Neuronal stem cell (in vitro differentiated cells): ENCODE measurements at places on chromosomes 2 and 18.

DNA sequence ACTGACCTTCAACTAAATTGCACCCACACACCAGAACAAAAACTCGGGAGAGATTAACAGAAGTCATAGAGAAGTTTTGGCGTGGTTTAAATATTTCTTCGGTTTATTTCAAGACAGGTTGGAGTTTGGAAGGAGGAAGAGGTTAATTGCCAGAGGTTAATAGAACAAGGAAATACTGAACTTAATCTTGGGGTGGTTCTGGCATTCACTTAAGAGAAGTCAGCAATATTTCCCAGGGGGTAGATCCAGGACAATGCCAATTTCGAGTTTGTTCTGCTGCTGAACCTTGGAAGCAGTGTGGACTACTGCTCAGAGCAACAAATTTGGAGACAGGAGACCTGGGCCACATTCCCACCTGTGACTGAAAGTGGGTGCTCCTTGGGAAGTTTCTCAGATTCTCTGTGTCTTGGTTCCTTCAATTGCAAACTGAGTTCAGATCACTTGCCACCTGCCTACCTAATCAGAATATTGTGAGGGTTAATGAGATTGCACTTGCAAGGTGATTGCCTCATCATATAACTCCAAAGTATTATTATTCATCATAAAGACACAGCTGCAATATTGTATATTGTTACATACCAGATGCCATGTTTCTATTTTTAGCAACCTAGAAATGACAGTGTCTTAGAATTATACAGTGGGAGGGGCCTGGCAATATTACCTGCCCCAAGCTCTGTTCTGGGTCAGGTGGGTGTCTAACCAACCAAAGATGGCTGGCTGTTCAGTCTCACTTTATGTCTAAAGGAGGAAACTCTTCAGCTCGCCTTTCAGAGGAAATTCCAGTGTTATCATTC lies 217.4 kb downstream of the CDCA7 start:
- DNase-seq, result no peak

DNA sequence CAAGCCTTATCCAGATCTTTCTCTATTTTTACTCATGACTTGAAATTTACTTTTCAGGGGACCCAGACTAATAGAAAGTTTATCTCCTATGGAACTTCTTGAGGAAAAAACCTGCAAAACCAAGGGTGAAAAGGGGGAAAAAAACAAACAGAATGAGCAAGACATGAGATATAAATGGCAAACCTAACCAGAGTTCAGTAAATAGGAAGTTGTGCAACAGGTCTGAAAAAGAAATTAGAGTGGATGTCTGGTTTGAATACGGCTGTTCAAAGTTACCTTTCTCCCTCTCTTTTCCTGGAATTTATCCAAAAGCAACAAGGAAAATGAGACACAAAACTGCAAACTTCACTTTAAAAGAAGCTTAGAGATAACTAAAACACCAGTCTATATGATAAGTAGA lies 78.8 kb upstream of the TGFA start:
- DNase-seq, result no peak

DNA sequence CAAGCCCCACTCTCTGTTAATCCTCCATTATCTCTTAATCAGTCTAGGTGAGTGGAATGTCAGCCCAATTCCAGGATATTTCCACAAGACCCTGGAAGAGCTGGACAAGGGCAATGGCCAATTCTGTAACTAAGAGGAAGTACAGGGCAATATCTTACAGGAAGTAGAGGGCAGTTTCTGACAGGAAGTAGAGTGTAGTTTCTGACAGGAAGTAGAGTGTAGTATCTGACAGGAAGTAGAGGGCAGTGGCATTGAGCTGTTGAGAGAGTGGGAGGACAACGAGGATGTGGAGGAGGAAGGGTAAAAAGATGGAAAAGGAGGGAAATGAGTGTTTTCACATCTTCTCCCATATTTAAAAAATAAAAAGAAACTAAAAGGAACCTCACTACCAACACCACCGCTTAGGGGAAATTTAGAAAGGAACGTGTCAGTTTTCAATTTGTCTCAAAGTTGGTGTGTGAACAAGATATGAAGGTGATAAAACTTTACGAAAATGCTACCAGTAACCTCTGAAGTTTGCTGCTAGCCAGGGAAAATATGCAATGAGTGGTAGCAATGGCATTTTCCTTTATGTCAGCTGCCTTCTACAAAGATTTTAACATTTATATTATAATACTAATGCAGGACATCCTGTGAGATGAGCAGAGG lies 430.9 kb upstream of the HNRNPA3 start:
- no peak for DNase-seq

GRCh38 chr2:145064511-145064910 lies 544.6 kb upstream of the ZEB2 start:
- DNase-seq, result no peak

DNA sequence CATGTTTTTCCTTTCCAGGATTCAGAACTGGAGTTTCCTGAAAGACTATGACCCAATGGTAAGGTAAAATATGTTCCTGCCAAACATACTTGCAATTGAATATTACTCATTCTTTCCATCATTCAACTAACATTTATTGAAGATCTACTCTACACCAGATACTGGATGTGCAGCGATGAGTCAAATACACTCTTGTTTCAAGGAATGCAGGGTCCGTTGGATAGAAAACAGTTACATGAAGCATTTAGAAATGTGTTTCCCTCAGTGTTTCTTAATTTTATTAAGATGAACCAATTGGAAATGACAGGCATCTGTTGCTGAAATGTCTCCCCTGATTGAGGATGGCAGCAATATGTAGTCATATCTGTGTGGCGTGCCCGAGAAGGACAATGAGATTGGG lies 14.8 kb upstream of the SLC66A3 start:
- DNase-seq, result no peak

DNA sequence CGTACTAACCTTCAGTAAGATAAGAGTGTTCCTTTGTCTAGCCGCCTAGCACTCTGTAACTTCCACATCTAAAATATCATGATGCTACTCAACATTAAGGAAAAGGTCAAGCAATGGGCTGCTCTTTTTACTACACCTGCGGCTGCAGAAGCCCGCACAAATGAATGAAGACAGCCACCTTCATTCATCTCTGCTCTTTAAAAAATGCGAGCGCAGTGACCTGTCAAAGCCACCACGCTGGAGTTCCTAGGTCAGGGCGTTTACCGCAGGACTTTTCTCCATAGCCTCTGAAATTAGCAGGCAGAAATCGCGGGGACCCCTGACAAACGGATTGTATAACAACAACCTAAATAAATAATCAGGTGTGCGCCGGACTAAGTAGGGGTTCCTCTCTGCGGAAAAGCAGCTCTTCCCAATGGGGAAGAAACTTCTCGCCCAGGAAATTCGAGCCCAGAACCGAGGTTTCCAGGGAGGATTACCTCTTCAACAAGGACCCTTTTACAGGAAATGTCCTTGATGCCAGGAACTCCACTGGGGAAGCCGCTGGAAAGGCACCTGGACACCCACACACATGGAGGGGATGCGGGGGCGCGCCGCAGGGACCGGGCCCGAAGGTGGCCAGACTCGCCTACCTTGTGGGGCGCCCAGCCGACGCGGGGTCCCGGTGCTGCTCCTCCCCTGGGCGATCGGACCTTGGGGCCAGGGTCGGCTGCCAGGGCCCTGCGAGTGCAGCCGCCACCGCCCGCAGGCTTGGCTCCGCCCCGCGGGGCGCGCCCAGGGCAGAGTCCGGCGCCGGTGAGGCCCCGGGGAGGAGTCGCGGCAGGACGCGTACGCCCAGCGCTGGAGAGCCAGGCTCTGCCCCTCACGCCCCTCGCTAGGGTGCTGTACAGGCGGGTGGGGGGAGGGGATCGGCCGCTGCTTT lies at the start of gene CCDC68:
Gene CCDC68, minus strand, starts transcription at position 758 of the 922 bp plus-strand sequence. CDS start 16,670 bp downstream, outside the sequence.
- peak; percentile 21 for DNase-seq

DNA sequence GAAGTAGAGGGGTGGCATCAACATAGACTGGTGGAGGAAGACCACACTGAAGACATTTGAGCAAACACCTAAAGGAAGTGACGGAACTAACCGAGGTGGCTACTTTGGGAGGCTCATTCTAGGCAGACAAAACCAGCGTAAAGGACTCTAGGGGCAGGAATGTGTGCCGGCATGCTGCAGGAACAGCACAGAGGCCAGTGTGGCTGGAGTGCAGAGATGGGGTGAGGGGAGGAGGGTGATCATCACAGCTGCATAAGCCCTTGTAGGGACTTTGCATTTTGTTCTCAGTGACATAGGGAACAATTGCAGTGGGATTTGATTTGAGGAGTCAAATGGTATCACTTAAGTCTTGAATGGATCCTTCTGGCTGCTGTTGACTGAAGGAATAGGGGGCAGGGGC lies 253.5 kb downstream of the NCKAP5 start:
- DNase-seq, result no peak

DNA sequence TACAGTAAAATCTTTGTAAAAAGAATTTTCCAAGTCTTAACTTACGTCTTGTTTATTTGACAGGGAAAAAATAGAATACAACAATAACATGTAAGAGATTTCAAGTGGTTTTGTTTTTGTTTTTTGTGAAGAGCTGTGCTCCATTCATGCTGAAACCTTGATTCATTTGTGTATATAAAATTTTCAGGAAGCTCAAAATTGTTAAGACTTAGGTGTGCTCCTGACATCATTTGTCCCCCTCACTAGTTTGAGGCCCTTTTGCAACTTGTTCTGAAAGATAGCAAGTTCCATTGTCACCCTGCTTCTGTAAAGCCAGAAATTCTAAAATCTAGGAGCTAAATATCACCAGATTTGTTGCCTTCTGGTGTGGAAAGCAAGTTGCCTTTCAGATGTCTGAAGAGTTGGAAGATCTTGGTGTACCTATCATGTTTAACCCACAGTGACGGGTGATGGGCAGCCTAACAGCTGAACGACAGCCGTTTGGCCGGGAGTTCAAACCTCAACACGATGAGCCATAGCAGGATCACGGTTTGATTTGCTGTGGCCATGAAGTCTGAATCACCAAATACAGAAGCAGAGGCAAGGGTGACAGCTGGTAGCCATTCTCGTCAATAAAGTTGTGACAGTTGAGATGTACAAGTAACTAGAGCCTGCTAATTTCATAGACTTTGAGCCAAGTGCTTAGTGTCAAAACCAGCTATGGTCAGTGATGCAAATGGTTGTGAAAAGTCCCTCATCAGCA lies 205.5 kb upstream of the SP5 start:
- no peak for DNase-seq

GRCh38 chr2:233350708-233351107 lies 3.6 kb upstream of the DGKD start:
- no peak for DNase-seq

DNA sequence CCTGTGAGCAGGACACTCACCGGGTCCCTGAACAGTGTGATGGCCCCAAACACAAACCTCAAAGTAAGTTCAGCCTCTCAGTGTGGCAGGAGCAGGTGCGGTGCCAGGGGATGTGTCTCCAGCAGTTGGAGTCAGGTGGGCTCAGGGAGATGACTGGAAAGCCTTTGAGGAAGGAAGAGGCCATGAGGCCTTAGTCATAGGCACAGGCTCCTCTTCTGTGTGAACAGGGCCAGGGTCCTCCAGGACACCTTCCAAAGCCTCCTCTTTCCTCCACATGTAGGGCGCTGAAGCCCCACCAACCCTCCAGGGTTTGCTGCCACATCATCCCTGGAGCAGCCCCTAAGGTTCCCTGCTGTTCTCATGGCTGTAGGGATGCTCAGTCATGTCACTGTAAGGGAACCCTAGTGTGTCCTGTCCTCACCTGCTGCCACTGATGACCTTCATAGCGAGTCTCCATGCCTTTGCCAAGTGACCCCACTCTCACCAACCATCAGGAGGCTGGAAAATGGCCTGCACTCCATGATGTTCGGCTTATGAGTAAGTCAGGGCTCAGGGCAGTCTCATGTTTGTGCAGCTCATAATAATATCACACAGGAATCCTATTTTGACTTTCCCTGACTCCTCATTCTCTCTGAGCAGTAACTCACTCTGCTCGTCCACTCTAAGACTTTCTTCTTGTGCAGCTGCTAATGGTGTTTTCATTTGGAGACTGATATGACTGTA lies 1152.9 kb downstream of the RPIA start:
- DNase-seq, result no peak

DNA sequence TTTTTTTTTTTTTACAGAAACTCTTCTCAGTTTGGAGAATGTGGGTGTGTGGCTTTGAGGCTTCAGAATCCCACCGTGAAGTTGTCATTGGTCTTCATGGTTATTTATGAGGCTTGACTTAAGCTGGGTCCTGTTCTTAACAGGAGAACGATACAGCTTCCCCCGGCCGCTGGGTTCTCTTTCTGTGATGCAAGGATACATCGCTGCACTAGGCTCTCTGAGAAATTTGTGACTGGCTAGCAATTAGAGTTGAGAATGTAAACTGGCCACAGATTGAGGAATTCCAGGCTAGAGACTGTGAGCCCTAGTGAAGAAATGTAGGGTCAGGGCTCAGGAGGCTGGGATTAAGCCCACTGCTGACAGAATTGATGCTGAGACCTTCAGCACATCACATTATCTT lies 29.8 kb downstream of the MGAT5 start:
- DNase-seq, result no peak

GRCh38 chr2:203782262-203782976 lies 76.0 kb downstream of the CD28 start:
- peak; percentile 39 for DNase-seq

DNA sequence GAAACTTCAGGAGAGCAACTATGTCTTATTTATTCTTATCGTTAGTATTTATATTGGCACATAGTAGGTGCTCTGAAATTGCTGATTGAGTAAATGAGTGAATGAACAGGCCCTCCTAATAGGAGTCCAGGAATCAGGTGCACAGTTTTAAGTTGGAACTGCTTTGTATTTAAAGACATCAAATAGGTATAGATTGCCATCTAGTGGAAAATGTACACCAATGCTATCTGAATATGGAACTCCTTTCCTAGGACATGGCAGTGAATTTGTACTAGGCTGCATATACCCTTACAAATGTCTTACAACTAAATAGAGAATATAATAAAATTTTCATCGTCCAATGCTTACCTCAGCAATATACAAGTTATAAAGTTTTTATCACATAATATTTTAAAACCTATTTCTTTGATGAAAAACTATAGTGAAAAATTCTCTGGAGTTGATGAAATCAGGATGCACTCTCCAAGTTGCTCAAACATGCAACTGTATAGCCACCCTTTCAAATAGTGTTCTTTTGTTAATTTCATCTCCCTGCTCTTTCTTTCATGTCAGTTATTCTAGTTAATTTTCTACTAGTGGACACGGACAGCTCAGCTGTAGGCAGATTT lies 318.9 kb upstream of the SYT4 start:
- peak; percentile 23 for DNase-seq

- no peak for DNase-seq
These were observed 10.8 kb downstream of the YPEL5 start for GRCh38 chr2:30157616-30158015.

DNA sequence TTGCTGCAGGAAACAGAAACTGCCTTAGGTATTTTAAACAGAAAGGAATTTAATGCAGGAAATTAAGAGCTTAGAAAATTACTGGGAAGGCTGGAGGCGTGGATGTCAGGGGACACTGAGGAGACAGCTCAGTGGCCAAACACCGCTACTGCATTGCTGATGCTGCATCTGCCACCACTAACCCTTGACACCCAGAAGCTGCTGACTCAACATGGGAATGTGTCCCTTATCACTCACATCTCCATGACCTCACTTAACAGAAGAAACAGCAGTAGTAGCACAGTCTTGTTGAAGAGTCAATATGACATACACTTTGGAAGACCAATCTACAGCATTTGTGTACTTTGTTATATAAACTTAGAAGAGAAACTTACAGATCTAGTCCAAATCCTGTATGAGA lies 906.1 kb downstream of the SLC4A3 start:
- no peak for DNase-seq
